CD4-positive, alpha-beta T cell treated with Interleukin-6 at 100 ng/mL for 8 hours (primary cell): ENCODE measurements at places on chromosomes 2 and 18.

- DNase-seq: no peak
Observed at GRCh38 chr18:652131-652530, 5.3 kb upstream of the TYMS start.

DNA sequence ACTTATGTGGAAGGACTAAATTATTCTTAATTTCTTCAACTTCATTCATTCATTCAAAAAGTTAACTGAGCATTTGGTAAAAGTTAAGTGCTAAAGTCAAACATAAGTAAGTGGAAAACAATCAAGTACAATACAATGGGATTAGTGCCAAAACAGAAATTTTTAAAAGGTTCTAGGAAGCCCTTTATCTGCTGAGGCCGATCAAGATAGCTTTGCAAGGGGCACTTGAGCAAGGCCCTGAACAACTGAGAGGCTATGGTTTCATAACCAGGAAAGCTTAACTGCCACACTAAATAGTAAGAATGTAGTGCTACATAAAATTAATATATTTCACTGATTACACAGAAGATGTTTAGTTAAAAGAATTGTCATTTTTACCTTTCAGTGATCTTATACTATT lies 76.5 kb downstream of the NOL10 start:
- DNase-seq: no peak

GRCh38 chr2:145682546-145683157 lies 1162.7 kb upstream of the ZEB2 start:
- DNase-seq: no peak

- no peak for DNase-seq
Observed at GRCh38 chr2:185208261-185208660, 530.3 kb upstream of the FSIP2 start.

DNA sequence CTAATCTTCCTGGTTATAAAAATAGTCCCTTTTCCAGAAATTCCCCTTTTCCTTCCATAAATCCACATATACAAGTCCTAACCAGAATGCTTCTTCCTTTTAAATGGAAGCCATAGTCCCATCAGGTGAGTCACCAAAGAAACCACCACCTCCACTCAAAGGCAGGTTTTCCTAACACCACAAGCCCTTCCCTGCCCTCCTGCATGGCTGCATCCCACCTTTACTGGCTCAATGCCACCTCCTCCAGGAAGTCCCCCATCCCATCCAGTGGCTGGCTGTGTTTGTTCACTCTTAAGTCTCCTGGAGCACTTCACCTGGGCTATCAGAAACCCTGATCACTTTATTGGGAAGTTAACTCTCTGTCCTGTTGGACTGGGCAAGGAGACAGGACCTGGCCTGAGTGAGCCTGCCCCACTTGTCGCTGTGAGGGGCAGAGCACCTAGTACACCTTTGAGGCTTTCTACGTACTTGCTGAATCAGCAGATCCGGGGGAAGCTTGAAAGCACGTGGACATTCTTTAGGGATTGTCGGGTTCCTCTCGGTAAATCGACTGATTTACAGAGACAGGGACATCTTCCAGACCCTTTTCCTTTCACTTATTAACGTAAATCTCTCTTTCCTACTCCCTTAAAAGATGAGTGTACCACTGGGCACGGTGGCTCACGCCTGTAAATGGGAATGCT lies 71.0 kb downstream of the NGEF start:
- DNase-seq: no peak
